Kidney (tissue), 22 donors: ENCODE measurements at places on chromosomes 2 and 18.

- DNase-seq, result no peak
Measured at GRCh38 chr2:199756743-199757142, 94.2 kb downstream of the FTCDNL1 start.

GRCh38 chr2:48135797-48136196, 229.5 kb upstream of the FBXO11 start:
- no peak for DNase-seq

DNA sequence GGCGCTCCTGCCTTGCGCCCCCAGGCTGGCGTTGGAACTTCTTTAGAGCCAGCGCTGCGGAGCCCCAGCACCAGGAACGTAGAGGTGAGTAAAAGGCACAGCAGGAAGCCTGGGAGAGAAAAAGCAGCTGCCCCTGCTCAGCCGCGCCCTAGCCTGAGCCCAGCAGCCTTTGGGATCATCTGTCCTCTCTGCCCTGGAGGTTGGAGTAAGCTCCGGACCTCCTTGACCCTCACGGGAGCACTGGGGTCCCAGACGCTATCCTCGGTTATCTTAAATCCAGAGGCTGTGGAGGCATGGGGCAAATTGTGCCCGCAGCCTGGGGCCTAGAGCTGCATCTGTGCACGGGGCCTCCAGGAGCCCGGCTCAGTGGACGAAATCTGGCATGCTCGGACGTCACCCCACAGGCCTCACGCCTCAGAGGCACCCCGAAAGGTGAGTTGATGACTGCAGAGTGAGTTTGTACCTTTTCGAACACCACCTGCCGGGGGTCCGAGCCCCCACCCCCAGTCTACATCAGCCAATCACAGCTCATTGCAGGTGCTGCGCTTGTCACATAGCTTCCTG, 1.6 kb upstream of the SLC66A2 start:
- DNase-seq, result no peak

- DNase-seq, result no peak
Measured at GRCh38 chr2:162126527-162126926, 25.5 kb downstream of the GCG start.

- no peak for DNase-seq
Measured at GRCh38 chr2:101294861-101295260, 13.6 kb downstream of the RNF149 start.

DNA sequence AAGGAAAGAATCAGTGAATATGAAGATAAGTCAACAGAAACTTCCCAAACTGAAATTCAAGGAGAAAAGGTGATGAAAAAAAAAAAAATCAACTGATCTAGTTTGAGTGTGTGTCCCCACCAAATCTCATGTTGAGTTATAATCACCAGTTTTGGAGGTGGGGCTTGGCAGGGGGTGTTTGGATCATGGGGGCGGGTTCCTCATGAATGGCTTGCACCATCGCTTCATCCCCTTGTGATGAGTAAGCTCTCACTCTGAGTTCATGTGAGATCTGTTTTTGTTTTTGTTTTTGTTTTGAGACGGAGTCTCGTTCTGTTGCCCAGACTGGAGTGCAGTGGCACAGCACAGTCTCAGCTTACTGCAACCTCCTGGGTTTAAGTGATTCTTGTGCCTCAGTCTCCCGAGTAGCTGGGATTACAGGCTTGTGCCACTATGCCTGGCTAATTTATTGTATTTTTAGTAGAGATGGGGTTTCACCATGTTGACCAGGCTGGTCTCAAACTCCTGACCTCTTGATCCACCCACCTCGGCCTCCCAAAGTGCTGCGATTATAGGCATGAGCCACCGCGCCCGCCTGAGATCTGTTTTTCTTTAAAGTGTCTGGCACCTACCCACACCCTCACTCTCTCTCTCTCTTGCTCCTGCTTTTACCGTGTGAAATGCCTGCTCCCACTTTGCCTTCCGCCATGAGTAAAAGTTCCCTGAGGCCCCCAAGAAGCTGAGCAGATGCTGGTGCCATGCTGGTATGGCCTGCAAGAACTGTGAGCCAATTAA, 4.0 kb upstream of the SLC66A2 start:
- DNase-seq, result no peak

GRCh38 chr2:238101891-238102841, 2.0 kb downstream of the ESPNL start:
- peak; percentile 45 for DNase-seq

GRCh38 chr2:150020937-150021673, 433.5 kb upstream of the MMADHC start:
- DNase-seq, result no peak

DNA sequence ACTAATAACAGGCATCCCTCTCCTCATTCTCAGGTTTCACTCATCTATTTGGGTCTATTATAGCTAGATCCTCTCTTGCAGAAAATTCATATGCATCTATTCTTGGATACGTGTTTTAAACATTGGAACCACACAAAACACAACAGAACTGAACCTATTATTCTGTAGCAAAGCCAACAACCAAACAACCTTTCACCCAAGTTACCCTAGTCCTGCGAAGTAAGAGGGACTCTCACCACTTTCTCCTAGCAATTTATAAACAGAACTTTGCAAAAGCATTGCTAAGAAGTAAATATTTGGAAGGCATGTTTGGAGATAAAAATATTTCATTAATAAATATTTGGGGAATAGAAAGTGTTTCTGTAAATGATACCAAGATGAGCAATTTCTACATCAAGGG, 20.4 kb upstream of the SH3BP4 start:
- no peak for DNase-seq

GRCh38 chr18:23528580-23529472, 25.5 kb downstream of the RMC1 start:
- no peak for DNase-seq

- no peak for DNase-seq
Measured at GRCh38 chr2:113041871-113042270, 10.8 kb downstream of the IL36B start.

DNA sequence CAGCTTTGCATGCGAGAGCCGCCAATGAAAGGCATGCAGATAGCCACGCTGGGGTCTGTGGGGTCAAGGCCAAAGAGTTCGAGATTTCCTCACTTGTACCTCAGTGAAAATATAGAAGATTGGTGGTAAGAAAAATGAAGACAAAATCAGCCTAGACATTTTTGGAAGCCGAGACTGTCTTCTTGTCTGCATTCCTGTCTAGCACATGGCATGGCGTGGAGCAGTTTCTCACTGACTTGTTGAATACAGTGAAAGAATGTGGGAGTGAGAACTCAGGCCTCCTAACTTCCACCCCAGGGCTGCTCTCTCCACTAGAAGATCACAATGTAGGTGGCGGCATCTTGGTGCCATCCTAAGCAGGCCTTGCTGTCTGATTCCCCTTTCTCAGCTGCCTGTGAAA, 740.8 kb upstream of the HS6ST1 start:
- no peak for DNase-seq
